ENCODE measurements at places on chromosomes 7 and 10.

DNA sequence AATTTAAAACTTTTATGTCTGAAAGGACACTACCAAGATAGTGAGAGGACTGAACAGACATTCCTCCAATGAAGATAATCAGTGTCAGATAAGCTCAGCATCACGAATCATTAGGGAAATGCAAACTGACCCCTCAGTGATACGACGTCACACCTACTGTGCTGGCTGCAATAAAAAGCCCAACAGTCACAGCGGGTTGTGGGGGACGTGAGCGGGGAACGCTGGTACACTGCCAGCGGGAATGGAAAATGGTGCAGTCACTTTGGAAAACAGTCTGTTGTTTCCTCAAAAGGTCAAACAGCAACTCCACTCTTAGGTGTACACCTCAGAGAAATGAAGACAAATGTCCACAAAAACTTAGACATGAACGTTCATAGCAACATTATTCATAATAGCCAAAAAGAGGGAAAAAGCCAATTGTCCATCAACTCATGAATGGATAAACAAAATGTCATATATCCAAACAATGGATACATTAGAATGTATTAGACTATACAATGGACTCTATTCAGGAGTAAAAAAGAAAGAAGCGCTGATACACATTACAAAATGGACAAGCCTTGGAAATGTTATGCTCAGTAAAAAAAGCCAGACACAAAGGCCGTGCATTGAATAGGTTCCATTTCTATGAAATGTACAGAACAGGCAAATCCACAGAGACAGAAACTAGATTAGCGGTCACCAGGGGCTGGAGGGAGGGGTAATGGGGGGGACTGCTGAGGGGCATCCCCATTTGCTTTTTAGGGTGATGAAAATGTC, 2.4 kb upstream of the ECHS1 start:
- no peak for DNase-seq

DNA sequence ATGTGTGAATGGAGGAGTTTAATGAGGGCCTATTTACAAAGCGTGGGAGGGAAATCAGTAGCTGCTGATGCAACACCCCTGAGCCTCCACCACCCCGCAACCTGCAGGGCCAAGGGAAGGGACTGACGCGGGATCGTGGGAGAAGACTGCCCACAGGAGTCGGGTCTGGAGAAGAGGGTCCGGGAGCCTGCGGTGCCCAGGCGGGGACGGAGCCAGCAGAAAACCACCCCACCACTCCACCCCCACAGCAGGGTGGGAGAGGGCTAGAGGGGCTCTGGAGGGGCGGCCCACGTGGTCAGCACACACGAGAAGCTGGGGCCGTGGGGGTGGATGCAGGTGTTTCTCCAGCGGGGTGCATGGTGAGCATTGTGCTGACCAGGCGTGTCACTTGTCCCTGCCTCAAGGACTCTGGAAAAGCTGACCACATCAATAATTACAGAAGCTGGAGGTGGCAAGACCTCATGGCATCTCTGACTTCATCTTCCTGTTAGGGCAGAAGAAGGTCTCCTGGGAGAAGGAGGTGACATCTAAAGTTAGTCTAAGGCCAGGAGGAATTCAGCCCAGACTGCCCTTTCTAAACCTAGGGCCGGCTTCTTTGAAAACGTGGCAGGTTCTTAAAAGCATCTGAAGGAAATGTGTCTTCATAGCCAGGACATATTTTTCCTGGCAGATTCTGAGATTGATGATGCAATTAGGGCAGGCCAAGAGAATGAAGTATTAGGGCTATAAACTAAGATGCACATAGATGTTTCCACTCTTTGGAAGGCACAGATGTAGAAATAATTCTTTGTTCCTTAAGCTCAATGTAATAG, 150.9 kb downstream of the RGS10 start:
- no peak for DNase-seq

GRCh38 chr10:11522821-11523245, 88.6 kb downstream of the USP6NL start:
- DNase-seq: no peak

GRCh38 chr7:39721919-39722597, 98.7 kb downstream of the RALA start:
- no peak for DNase-seq

GRCh38 chr10:8026349-8027259, 27.9 kb upstream of the GATA3 start:
- DNase-seq: no peak

- DNase-seq: no peak
Measured at GRCh38 chr10:7491949-7492659, 81.3 kb upstream of the SFMBT2 start.

Data from spinal cord (tissue), 10 donors.